ENCODE measurements at places on chromosomes 2 and 18.

GRCh38 chr18:58576638-58577251, 52.1 kb downstream of the ALPK2 start:
- DNase-seq: no peak

GRCh38 chr2:204042401-204042800, 105.8 kb downstream of the ICOS start:
- DNase-seq: no peak

DNA sequence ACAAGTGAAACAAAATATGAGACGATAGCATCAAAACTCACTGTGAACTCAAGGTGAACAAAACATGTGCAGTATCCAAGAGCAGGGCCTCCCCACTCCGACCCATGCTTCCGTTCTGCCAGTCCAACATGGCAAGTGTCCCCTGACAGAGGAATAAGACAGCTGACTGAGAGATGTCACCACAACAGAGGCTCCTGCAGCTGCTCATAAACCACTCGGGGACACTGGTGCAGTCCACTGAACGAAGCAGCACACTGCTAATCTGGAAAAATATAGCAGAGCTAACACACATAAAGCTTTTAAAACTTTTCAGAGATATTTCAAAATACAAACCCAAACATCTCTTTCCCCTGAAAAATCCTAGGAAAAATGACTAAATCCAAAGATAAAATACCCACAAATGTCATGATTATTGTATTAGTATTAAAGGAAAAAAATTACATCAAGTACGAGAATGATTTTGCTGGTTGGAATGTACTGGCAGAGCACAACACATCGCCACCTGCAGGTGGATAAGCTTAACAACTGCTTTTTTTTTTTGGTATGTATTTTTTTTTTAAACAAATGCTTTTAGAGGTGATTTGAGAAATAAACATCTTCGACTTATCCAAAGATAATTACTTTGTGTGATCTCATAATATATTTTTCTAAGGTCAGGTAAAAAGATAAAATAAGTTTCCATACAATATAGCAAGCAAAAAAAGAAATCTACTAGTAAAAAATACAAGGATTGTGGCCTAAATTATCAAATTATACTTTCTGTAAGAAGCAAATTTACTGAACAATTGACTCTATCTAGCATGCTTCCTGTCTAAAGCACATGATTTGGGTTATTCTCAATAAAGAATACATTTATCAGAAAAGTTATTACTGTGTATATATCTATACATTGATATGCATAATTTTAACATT, 18.6 kb downstream of the THADA start:
- peak; percentile 62 for DNase-seq

DNA sequence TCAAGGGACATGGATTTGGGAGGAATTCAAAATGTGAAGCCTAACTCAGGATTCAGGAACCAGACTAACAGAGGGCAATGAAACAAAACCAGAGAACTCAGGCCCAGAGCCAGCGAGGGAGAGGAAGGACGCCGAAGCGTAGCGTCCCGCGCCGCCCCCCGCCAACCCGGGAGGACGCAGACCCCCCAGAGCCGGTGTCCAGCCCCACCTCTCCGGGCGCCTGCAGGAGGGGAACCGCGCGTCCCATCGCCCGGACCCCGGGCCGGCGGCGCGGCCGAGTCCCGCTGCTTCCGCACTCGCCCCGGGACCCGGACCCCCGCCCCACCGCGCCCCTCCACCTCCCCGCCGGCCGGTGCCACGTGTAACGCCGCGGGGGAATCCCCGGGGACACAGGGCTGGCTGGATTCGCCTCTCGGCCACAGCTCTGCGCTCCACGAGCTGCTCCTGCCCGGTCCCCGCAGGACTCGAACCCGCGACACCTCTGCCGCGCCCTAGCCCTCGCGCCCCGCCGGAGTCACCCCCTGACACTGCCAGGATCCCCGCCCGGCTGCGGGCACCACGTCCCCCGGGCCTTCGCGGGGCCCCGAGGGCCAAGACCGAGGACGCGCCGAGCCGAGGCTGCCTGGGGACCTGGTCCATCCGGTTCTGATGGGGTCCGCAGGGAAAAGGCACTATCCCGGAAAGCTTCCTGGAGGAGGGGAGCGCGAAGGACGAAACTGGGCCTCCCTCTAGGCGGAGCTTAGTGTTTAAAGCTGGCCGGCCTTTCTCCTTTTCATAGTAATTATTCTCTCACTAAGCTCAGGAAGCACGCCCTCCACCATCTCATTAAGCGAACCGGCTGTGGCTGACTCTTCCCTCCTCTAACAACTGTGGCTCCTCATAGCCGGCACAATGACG, 40.4 kb upstream of the FAM124B start:
- no peak for DNase-seq

DNA sequence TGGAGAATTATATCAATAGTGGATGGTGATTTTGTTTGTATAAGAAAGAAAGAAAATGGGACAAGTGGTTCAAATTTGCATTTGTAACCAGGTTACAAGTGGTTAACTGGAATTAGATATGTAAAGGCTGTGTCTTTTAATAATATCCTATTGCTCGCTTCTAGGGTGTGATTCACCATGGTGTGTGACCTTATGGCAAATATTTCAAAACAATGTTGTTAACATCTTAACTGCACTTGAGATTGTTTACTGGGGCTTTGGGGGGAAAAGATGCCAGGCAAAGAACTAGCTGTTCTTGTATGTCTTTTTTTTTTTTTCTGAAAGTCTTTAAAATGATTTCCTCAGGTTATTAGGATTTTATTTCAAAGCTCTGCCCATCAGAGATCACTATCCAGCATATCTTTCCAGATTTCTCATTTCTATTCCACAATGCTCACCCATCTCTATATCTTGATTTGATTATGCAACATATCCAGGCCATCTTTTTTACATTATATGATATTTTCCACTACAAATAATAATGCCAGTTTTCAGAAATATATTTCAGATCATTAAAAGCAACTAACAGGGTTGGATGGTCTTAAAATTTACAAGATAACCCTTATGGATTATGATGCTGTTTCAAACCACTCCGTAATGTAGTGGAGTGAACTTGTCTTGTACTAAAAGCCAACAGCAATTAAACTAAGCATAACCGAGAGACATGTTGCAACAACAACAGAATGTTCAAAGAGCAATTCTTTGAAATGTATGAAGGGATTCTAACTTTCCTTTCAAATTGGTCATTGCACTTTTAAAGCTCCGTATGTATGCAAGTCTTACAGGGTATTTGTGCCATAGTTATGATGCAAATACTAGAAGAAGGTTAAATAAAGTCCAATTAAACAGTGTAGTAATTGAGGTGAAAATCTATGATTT, 341.5 kb upstream of the ETAA1 start:
- no peak for DNase-seq

DNA sequence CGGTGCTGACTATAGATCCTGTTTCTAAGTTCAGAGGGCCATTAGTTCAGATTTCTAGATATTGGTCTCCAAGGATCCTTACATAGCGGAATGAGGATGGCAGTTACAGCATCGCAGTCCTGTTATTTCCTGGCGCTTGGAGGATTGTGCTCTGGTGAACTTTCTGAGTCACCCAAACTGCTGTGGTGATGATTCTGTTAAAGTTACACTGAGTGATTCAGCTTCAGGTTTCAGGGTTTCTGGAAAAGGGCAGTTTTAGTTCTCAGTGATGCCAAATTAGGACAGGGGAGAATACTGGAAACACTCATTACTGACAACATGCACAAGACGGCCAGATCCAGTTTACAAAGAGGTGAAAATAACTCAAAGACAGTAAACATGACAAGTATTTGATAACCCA, 52.1 kb upstream of the ANKRD62 start:
- DNase-seq: no peak

DNA sequence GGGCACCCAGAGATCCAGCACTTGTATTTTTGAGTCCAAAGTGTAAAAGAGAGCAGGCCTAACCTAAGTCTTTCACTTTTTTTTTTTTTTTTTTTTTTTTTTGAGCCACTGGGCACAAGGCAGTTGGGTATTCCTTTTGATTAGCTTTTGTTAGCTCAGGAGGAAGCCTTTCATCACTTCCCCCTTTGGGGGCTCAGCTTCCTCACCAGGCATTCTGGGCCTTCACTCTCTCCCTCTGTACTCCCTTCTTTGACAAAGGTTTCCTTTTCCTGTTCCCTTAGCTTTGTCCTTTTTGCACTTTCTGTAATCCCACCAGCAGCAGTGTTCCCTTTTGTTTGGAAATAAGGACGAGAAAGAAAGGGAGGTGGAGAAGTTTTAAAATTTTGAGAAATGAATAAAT, 88.2 kb downstream of the PKP4 start:
- DNase-seq: no peak

DNA sequence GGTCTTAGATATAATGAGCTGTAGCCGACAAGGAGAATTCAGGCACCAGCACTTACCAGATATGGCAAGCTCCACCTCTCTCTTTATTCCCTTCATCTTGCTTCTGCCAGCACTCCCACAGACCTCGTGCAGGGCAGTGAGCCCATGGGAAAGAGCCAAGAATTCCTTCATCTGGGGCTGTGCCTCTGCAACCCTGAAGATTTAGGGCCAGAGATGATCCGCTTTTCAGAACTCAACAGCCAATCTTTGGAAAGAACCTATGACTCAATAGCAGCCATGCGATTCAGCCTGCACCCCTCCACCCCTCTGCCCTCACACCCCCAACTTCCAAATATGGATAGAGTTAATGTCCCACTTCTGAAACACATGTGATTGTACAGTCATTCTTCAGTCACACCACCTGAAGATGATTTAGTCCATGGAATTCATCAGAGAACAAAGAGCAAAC, 533.7 kb upstream of the TNP1 start:
- no peak for DNase-seq

- DNase-seq: no peak
Measured at GRCh38 chr2:71306762-71307161, 24.8 kb upstream of the ZNF638 start.

DNA sequence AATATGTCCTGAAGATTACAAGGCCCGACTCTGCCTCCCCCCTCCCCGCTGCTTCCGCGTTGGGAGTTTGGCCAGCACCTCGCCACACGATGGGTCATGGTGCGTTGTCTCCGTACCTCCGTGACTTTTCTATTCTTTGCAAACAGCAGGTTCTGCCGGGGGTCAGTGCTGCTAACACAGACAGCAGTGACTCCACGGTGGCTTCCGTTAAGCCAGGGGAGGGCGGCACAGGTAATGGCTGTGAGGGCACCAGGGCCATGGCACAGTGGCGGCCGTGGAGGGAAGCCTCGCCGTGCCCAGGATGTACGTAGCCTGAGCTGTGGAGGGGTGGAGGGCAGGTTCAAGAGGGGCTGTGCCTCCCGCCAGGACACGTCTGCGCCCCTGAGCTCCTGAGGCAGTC, 115.5 kb downstream of the NFATC1 start:
- no peak for DNase-seq

DNA sequence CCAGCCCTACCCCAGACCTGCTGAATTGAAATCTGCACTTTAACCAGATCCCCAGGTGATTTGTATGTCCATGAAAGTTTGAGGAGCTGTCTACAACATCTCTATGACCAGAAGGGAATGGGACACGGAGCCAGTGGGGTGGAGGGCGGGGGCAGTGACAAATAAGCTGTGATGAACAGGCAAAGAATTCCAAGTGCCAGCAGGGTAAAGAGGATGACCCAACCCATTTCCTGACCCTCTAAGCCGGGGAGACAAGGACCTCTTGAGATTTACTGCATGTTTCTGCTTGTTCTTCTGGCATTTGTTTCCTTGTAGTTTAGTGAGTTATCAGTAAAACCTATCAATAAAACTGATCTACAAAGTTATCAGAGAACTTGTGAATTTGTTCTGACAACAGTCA, 8.7 kb downstream of the TET3 start:
- no peak for DNase-seq

- no peak for DNase-seq
Measured at GRCh38 chr18:10035281-10035991, 121.6 kb downstream of the VAPA start.

Data from CD4-positive, CD25-positive, alpha-beta regulatory T cell (primary cell).